ENCODE measurements at places on chromosomes 2 and 18. TPM values are rescaled to one million over a fixed set of nuclear protein-coding genes. Genes with fewer than 3 reads are reported as not detected.

Gene SLC38A11
- polyA plus RNA-seq: not detected

Gene ABCB11
- 0.02 TPM for polyA plus RNA-seq

Gene PLGLB2
- polyA plus RNA-seq: 0.60 TPM

Gene GALNT5
- polyA plus RNA-seq: 1.8 TPM

Gene TCF23
- polyA plus RNA-seq: not detected

Gene ACADL
- 0.49 TPM for polyA plus RNA-seq

Gene NPPC
- 0.39 TPM for polyA plus RNA-seq

Gene FBXO41
- polyA plus RNA-seq: 1.0 TPM

Gene TMEM163
- polyA plus RNA-seq: 75.9 TPM

Gene BMP10
- polyA plus RNA-seq: 0.35 TPM

Gene CD207
- polyA plus RNA-seq: not detected

Gene GPR55
- polyA plus RNA-seq: not detected

Gene DSEL
- polyA plus RNA-seq: 0.54 TPM

Gene RAX
- polyA plus RNA-seq: 0.12 TPM

Gene SKOR2
- not detected for polyA plus RNA-seq

Gene TEX44
- polyA plus RNA-seq: not detected

Gene C2orf72
- polyA plus RNA-seq: 2.2 TPM

Gene DNAJB2
- 60.6 TPM for polyA plus RNA-seq

Gene PAIP2B
- polyA plus RNA-seq: 8.0 TPM

Measured in cardiac muscle cell (in vitro differentiated cells and primary cell).